ENCODE measurements at places on chromosomes 2 and 18. TPM values are rescaled to one million over a fixed set of nuclear protein-coding genes. Genes with fewer than 3 reads are reported as not detected.

DNA sequence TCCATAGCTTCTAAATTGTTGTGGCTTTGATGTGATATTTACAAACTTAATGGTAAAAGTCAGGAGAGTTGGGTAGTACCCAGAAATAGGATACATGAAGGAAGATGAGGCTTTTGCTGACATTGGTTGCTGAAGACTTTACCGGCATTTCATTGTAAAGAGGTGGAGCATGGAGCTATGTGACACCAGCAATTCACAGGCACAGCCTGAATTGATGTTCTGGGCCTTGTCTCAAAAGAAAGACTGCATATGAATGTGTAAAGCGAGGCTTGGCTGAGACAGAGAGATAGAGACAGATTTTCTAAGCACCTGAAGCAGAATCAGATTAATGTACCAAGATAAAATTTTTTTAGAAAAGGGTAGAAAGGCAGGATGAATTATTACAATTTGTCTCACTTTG is 864.9 kb upstream of the ID2 start:
- no peak for DNase-seq

- no peak for DNase-seq
Measured at GRCh38 chr2:7007488-7007845, 90.3 kb downstream of the RNF144A start.

DNA sequence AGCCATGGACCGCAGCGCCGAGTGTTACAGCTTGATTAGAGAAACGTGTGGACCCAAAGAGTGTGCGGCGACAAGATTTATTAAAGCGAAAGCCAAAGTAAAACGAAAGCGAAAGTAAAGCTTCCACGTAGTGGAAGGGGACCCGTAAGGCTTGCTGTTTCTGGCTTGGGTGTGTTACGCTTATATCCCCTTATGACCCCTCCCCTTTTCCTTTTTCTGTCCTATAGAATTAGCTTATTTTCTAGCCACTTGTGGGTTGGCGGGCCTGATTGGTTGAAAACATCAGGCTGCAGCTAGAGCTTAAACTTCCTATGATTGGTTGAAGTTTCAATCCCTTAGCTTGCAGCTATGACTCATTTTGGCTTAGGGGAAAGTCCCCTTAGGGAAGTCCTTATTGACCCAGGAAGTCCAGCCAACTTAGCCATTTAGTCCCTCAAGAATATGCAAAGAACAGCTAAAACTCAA is 969.7 kb downstream of the DCDC2C start:
- peak; percentile 66 for DNase-seq

GRCh38 chr2:12718015-12718671 is 1.4 kb downstream of the TRIB2 start:
- DNase-seq: no peak

DNA sequence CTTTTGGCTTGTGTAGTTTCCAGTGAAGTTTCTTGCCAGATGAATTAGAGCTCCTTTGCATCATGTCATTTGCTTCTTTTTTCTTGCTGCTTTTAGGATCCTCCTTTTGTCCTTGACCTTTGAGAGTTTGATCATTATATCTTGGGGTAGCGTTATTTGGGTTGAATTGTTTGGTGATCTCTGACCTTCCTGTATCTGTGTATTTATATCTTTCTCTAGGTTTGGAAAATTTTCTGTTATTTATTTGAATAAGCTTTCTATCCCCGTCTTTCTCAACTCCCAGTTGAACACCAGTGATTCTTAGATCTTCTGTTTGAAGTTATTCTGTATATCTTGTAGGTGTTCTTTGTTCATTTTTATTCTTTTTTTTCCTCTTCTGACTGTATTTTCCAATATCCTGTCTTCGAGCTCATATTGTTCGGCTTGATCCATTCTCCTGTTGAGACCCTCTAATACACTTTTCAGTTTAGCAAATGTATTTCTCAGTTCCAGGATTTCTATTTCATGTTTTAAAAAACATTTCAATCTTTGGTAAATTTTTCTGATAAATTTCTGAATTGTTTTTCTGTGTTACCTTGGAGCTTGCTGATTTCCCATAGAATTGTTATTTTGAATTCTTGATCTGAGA is 20.8 kb downstream of the GALNT1 start:
- no peak for DNase-seq

GRCh38 chr2:151904021-151904420 is 75.8 kb upstream of the ARL5A start:
- no peak for DNase-seq

DNA sequence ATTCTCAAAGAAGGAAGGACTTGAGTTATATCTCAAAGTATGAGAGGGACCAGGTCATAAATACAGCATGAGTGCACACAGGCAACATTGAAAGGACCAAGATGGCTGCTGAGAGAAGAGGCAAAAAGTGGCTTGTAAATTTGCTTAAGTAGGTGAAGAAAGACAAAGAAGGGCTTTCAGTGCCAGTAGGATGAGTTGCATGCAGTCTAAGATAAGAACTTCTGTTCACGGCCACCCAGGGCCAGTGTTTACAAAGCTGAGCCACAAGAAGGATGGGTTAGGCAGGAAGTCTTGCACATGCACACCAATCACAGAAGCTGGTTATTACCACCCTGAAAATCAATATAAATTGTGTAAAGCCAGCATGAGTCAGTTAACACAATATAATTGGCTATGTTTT is 3.1 kb upstream of the ABCB11 start:
- DNase-seq: no peak

- DNase-seq: peak; percentile 91
Measured at GRCh38 chr18:9069601-9070000, 32.9 kb upstream of the NDUFV2 start.

- DNase-seq: no peak
Measured at GRCh38 chr2:180520921-180521581, 459.4 kb upstream of the UBE2E3 start.

- no peak for DNase-seq
Measured at GRCh38 chr2:62868947-62869346, 163.4 kb downstream of the EHBP1 start.

DNA sequence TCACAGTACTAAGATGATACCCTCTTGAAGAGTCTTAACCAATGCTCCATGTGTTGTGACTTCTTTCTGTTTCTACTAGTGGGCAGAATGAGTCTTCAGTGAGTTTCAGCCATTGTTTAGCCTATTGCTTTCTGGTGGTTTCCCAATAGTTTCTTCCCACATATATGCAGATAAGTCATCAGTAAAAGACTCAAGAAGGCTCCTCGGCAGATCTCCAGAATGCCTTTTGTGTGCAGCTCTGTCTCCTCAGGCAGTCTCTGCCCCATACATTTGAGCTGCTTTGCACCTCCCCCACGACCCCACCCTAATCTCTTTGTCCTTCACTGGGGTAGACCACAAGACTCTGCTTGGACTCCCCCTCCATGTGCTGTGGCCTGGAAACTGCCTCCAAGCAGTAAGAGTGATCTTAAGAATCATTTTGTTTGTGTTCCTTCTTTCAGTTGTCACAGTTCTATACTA is 71.6 kb upstream of the CHRNA1 start:
- peak; percentile 68 for DNase-seq

DNA sequence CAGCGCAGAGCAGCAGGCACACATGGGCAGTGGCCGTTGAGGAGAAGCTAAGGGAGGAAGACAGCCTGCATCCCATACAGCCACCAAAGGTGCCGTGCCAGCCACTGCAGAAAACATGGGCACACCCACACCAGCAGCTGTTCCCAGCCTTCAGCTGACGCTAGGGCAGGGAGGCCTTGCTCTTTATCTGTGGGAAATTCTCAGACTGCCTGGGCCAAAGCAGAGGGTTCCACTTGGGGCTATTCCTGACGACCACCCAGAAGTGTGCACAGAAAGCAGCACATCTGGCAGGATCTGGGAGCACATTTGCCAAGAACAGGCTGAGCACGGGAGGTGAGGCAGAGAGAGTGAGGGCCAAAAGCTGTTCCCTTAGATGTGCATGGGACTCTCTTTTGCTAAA is 101.3 kb upstream of the SOX11 start:
- peak; percentile 84 for DNase-seq

GRCh38 chr2:120210270-120210693 is 12.9 kb downstream of the TMEM185B start:
- DNase-seq: no peak

- peak; percentile 53 for DNase-seq
Measured at GRCh38 chr2:179612108-179612507, 249.3 kb downstream of the ZNF385B start.

- DNase-seq: no peak
Measured at GRCh38 chr2:68857202-68857845, 13.9 kb downstream of the BMP10 start.

GRCh38 chr2:210224941-210225672 is at the start of gene ACADL:
TSS of gene ACADL (minus strand) at chr2:210225447. CDS start at chr2:210225263, 184 bp downstream.
- peak; percentile 48 for DNase-seq

DNA sequence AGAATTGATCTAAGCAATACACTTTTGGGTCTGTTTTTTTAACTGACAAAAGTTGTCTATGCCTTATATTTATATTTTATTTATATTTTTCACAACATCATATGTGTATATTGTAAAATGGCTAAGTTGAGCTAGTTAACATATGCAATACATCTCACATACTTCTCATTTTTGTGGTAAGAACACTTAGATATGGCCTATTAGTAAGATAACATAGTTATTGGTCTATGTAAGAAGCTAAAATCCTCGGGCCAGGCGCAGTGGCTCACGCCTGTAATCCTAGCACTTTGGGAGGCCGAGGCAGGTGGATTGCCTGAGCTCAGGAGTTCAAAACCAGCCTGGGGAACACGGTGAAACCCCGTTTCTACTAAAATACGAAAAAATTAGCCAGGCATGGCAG is 275.6 kb upstream of the ID2 start:
- no peak for DNase-seq

- peak; percentile 30 for DNase-seq
Measured at GRCh38 chr2:12059616-12060441, 313.4 kb downstream of the LPIN1 start.

DNA sequence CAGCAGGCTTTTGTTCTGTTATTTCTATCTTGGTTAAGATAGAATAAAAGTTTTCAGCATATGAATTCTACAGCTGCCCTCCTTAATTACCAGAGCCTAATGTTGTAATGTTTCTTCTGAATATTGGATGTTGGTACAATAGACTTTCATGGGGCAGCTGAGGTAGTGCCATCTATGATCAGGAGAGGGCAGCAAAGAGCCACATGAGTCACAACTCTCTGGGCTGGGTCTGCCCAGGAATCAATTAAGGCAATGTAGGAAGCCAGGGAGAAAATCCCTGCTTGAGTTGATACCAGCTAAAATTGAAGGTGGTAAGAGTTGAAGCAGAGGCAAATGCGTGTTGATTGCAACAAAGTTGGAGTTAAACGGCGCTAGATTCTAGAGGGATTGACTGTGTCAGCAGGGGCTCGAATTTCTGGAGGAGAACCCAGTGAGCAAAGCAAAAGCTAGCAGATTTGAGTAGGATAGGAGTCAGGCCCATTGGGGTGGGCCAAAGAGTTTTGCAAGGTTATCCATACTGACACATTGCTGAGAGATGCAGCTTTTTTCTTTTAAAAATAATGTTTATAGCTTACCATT is 10.6 kb upstream of the MC5R start:
- peak; percentile 77 for DNase-seq

GRCh38 chr2:153477636-153478288 is 800 bp downstream of the RPRM start:
- DNase-seq: no peak

DNA sequence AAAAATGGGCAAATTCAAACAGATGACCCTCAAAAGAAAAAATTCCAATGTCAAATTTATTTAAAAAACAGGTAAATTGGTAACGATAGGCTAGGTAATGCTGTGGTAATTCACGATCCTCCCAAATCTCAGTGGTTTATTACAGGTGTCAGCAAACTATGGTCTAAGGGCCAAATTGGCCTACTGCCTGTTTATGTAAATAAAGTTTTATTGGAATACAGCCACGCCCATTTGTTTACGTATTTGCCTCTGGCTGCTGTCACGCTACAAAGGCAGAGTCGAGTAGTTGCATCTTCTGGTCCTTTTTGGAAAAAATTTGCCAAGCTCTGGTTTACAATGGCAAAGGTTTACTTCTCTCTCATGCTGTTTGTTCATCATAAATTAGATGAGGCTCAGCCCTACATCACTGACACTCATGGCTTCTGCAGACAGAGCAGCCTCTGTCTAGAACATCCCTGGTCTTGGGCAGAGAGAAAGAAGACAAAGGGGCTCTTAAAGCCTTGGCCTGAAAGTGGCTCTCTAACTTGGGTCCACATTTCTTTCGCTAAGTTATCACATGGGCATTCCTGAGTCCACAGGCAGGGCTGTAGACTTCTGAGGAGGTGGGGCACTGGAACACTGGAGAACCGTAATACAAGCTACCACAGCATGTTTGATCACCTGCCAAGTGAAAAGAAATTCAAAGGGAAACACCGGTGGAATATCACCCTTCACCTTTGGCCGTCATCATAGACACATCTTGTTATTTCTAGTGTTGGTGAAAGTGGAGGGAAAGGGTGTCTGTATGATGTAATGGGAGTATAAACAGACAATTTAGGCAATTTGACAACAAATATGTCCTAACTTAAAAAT is 34.8 kb downstream of the SP110 start:
- peak; percentile 43 for DNase-seq

DNA sequence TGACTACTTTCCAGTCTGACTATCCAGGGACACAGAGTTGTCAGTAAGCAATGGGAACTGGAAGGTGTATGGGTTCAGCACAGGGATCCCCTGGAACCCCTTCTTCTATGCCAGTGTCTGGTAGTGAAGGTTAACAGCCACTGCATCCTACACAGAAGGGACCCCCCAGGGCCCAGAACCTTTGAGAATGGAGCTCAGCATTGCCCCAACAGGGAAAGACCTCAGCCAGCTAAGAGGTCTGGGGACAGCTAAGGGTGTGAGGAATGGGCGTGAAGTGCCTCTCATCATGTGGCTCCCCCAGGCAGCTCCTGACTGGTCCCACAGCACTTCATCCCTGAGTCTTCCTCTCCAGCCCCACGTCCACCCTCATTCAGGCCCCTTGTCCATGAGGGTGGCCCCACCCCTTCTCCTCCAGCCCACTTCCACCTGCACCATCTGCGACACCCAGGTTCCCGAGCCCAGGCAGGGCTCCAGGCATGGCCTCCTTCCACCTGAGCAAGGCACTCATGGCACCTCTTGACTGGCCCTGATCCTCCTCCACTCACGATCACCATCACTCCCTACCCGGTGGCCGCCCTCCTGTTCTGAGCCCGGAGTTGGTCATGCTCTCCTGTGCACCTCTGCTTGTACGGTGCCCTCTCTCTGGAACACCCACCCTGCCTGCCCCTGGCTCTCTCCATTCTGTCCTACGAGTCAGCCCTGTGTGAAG is 77.1 kb downstream of the SFXN5 start:
- DNase-seq: no peak

The TEX44 gene
- total RNA-seq: not detected

The VSNL1 gene
- 2.1 TPM for total RNA-seq

The DSG1 gene
- total RNA-seq: not detected

The REG3G gene
- total RNA-seq: not detected

The CGREF1 gene
- total RNA-seq: 0.62 TPM

The CRYGD gene
- total RNA-seq: not detected

The ZNF24 gene
- total RNA-seq: 53.8 TPM

The RABL2A gene
- 9.1 TPM for total RNA-seq

The TMEFF2 gene
- total RNA-seq: 6.5 TPM

The TMEM37 gene
- not detected for total RNA-seq
